Activated CD4-positive, alpha-beta T cell treated with anti-CD3 and anti-CD28 coated beads for 4 hours (primary cell): ENCODE measurements at places on chromosomes 5 and 9.

DNA sequence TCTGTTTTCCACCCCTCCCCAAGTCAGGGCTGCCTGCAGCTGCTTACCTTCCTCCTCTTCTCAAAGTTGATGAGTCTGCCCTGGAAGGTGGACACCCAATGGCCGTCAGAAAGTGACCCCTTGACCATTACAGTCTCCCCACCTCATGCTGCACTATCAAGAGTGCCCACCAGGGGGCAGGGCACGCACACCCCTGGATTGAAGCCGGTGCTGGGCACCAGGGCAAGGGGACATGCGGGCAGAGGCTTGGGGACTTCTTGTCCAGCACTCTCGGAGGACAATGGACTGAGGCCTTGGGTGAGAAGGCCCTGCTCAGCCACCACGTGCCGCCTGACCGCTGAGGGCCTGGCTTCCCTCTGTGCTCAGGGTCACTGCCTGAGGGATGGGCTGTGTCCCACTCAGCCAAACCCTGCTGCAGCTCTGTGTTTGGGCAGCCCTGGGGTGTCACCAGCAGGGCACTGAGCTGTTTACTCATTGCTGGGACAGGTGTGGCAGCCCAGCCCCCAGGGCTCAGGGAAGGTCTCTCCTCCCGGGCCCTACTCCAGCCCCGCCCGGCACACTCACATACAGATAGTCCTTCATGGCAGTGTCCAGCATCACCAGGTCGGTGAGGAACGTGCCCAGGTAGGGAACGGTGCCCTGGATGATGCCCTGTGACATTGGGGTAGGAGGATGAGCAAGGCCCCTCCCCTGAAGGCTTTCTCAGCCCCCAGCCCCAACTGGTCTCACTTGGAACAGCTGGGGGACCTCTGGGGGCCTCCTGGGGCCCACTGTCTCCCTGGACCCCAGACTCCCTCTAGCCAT is 17.7 kb downstream of the RALGDS start:
- DNase-seq: no peak

DNA sequence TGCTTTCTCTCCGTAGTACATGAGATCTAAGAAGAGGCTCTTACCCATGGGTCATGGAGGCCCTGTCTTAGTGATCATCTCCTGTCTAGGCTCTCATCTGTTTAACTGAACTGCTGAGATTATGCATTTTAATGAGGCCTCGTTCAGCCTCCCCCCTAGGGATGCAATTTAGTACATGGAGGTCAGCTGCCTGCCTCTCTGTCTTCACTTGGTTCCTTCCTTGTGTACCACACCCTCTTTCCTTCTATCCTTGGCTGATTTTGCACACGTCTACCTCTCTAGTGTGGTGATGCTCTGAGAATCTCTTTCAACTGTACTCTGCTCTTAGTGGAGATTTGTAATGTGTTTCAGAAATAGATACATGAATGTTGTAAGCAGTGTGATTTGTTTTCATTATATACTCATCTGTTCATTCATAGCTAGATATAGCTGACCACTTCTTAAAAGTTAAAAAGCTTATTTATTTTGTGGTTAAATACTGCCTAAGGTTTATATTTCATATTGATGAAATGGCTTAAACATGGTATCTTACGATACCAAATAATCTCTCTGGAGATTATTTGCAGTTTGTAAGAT is 3.5 kb upstream of the ACTBL2 start:
- DNase-seq: no peak

GRCh38 chr9:84271531-84271900 is 69.0 kb downstream of the SLC28A3 start:
- DNase-seq: no peak

- no peak for DNase-seq
Measured at GRCh38 chr5:83029-83428, 8.9 kb upstream of the PLEKHG4B start.

DNA sequence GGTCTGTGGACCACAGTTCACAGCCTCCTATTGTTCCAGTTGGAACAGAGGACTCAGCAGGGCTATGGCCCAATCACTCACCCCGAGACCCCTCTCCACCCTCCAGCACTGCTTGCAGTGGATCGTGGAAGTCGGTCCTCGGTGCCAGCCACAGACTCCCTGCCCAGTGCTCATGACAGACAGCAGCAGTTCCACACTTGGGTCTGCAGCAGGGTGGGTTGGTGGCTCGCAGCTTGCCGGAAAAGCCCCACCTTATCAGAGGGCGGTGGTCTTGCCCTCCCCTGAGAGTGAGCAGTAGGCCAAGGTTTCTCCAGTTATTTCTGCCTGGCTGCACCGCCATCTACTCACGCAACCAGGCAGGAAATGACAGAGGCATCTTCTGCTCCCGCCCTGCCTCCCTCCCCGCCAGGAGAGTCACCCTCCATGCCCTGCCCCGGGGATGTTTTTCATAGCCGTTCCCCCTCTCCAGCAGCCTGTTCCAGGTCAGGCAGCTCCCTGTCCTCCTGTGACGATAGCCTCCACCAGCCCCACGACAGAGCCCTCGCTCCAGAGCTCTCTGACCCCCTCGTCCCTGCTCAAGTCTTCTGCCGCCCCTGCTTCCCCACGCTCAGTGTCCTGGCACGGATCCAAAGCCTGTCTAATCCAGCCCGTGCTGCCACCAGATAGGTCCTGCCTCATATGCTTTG is 34.5 kb downstream of the UNC5A start:
- no peak for DNase-seq

- DNase-seq: no peak
Measured at GRCh38 chr5:74360535-74361210, 279.9 kb downstream of the ENC1 start.

GRCh38 chr5:72130351-72130761 is 23.1 kb downstream of the MAP1B start:
- no peak for DNase-seq

DNA sequence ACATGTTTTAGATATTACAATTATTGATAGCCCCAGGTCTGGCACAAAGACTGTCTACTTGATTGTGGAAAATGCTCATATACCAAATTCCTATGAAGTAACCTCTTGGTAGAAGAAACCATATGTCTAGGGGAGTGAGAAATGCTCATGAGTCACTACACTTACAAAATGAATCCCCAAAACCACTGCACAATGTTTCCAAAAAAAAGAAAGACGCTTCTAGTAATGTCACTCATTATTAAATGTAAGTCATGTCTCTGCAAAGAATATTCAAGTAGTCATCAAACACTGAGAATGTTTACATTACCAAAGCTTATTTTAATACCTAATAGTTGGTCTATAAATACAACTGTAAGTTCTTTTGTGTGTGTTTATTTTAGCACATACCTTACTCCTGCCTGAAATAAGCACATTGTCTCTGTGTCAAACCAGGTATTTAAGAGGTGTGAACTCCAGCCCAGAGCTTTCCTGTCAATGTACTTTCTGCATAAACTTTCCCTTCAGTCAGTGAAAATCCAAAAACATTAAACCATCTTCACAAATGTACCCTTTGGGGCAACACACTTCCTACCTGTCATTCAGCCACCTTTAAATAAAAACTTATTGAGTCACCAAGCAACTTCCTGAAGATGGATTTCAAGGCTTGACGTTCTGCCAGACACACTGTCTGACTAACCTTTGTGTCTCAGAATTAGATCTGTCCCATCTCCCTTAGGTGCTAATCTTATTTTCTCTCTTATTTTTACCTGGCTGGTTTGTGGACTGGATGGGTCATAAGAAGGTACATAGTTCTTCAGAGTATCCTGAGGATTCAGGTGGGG is 194.0 kb downstream of the NFIB start:
- DNase-seq: no peak

- DNase-seq: peak; percentile 13
Measured at GRCh38 chr9:33988219-33988890, 60.3 kb downstream of the UBAP2 start.

- DNase-seq: no peak
Measured at GRCh38 chr9:80285326-80285725, 713.6 kb downstream of the TLE4 start.

DNA sequence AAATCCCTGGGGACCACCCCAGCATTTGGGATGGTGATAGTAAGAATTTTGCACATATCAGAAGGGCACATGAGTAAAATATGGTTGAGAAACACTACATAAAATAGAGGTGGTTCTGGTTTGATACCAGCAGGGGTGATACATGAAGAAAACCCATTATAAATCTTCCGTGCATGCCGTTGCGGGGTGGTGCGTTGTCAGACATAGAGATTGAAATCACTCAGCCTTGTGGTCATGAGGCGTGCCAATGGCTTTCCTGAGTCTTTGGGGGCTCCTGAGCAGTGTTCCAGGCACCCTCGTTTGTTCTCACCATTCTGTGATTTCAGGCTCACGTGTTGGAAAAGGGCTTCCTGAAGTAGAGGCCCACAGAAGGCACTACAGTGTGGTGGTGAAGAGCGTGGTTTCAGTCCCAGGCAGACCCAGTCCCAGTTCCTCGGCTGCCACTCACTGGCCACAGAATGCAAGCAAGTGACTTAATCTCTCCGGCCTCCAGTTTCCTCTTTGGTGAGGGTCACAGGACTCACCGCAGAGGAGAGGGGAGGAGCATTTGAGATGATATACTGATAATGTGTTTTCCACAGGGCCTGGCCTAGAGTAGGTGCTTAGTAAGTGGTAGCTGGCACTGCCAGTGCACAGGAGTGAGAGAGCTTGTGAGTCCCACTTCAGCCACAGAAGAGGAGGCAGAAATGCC is 20.5 kb upstream of the GLRX start:
- peak; percentile 58 for DNase-seq

DNA sequence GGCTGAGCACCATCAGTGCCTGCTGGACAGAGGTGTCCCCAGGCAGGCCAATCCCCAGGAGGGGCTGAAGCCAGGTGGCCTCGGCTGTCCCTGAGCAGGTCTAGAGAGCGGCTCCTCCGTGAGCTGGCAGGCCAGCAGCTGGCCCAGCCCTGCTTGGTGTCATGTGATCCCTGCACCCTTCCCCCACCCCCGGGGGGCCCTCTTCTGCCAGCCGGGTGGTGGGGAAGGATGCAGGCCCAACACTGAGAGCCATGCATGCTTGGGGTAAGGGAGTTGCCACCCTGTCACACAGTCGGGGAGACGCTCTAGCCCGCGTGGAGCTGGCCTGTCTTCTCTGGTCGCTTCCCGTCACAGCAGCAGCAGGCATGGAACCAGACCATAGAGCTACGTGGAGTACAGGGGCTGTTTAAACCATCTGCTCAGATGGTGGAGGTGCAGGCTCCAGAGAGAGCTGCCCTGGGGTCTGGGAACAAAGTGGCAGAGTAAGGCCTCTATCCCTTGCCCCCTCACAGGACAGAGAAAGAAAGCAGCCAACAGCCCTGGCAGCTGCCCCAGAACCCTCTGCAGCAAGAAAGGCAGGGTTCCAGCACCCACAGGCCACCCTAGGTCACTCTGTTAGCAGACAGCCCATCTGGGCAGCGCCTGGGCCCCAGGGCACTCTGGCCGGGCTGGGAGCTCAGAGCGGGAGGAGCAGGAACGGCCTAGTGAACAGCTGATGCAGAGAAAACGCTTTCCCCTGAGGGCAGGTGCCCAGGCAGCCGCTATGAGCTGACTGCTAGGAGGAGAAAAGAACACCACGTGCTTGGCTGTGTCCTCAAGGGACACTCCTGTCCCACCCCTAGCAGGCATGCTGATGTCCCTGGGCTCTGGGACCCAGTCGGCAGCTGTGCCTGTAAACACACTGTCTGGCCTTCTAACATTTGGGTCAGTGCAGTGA is 6.8 kb downstream of the RALGDS start:
- DNase-seq: no peak

GRCh38 chr5:17232405-17232804 is 15.0 kb downstream of the BASP1 start:
- DNase-seq: no peak

DNA sequence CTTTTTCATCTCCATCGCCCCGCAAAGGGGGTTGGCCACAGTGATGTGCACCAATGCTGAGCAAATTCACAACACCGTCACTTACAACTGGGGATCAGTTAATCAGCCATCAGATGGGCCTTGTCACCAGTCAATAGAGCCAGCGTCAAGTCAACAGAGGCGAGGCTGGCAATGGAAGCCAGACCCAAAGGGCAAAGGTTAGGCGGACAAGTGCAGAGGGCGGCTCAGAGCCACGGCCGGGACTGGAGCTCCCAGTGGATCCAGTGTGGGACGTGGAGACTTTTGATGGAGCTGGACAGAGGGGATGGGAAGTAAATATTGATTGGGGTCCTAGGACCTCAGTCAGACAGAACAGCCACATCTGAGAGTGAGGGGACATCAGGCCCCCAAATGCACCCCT is 45.7 kb downstream of the DUSP1 start:
- DNase-seq: no peak

DNA sequence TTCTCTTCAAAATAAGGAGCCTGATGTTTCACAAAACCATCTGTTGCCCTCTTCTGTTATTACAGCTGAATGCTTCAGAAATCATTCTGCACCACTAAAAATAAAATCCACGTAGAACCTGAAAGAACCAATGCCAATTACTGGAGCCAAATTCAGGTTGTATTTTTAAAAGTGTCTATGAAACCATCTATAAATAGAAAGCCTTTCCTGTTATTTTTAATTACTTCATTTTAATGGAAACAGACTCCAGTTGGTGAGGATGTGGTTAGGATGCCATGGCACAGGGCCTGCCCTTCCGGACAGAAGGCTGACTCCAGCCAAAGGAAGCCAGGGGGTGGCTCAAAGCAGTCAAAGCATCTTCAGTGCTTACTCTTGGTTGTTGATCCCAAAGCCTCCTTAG is 119.8 kb downstream of the TENT4A start:
- DNase-seq: no peak

- no peak for DNase-seq
Measured at GRCh38 chr5:79456890-79457583, 56.9 kb downstream of the HOMER1 start.

- no peak for DNase-seq
Measured at GRCh38 chr5:133524666-133525065, 87.7 kb downstream of the FSTL4 start.

- DNase-seq: no peak
Measured at GRCh38 chr9:4717815-4718214, 23.2 kb downstream of the AK3 start.

DNA sequence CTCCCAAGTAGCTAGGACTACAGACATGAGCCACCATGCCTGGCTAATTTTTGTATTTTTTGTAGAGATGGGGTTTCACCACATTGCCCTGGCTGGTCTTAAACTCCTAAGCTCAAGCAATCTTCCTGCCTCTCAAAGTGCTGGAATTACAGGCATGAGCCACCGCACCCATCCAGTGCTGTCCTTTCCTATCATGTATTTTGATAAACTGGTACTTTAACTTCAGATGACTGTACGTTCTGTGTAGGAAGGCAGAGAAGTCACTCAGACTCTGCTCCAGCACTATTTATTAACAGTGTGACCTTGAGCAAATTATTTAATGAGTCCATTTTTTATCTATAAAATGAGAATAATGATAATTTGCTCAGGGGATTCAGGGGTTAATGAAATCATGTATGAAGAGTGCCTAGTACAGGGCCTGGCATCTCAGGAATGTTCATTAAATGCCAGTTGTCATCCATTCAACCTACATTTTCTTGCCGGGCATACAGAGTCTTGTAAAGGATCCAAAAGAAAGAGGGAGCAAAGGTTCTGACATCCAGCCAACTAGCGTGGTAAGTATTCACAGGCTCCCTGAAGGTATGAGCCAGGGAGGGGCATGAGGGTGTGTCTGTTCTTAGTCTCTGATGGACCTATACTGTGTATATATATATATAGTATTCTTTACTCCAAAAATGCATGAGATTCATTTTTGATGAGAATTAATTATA is 201.9 kb downstream of the PBX3 start:
- DNase-seq: no peak

GRCh38 chr5:93571114-93571949 is 9.7 kb downstream of the NR2F1-AS1 start:
- no peak for DNase-seq

- DNase-seq: no peak
Measured at GRCh38 chr5:9483779-9484178, 62.1 kb downstream of the SEMA5A start.
